ENCODE measurements at places on chromosomes 1 and 21.

- no peak for DNase-seq
These were observed 18.7 kb upstream of the KNCN start for GRCh38 chr1:46569884-46570725.

DNA sequence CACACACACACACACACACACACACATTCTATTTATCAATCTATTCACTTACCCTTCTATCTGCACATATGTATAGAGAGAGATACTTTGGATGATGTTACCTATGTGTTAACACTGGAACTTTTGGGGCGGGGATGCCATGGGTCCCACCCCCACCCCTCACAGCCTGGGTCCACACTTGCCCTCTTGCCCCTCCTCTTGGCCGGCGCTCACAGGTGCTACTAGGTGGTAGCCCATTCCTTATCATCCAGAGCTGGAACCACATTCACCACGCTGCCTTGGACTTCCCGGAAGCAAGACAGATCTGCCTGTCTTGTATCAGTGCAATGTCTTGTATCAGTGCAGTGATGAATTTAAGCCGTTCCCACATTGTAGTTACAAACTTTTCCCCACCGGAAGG lies 85.1 kb downstream of the LBR start:
- DNase-seq: no peak

- DNase-seq: no peak
These were observed 88.9 kb upstream of the WLS start for GRCh38 chr1:68321084-68321685.

- no peak for DNase-seq
These were observed 63.0 kb downstream of the ROR1 start for GRCh38 chr1:63836830-63837229.

GRCh38 chr1:14615549-14616218 lies 17.2 kb downstream of the KAZN start:
- no peak for DNase-seq

DNA sequence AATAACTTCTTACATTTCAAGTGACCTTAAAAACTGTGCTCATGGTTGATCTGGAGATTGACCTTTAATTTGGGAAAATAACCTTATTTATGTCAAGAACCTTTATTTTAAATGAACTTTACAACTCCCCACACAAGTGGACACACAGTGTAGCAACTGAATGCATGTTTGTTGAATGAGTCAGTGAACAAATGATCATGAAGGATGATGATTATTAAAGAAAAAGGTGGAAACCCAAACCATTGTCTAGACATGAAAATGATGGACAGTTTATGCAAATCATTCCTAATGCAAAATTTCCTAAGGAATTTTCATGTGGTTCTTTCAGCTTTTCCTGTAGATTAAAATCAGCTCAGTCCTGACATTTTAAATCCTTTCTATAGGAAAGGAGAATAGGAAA lies 439.8 kb upstream of the RUNX1 start:
- DNase-seq: no peak

DNA sequence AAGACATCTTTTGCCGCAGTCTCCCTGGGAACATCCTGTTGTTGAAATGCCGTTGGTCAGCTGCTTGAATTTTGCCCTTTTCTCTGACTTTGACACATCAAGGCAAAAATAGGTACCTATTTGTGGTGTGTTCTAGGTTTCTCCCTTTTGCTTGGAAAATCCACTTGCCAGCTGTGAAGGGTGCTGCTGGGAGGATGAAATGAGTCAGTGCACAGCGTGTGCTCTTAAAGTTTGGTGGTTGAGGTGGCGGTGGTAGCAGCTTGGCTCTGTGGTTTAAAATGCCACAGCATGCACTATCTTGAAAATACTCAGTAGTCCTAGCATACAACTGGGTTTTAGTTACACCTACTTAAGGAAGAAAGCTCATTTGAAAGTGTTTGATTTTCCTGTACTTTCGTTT lies 183.8 kb downstream of the DHRS3 start:
- DNase-seq: peak; percentile 62

GRCh38 chr1:244231572-244232315 lies 180.7 kb downstream of the ZBTB18 start:
- DNase-seq: no peak

GRCh38 chr1:216945538-216946080 lies 222.4 kb upstream of the ESRRG start:
- DNase-seq: no peak

GRCh38 chr1:33342041-33342723 lies 21.3 kb upstream of the A3GALT2 start:
- DNase-seq: no peak

- DNase-seq: no peak
These were observed 195.1 kb downstream of the HHAT start for GRCh38 chr1:210523830-210524229.

- no peak for DNase-seq
These were observed 66.5 kb downstream of the AK4 start for GRCh38 chr1:65214340-65215027.

DNA sequence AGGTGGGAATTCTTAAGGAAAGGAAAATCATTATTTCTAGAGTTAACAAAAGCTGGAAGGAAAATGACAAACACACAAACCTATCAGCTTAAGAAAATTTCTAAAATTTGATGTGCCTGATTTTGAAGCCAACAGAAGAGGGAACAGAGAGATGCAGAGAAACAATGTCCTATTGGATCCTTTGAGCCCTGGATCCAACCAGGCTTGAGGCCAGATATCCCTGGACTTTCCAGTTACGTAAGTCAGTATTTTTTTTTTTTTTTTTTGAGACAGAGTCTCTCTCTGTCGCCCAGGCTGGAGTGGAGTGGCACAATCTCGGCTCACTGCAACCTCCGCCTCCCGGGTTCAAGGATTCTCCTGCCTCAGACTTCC lies 648.9 kb downstream of the KIF26B start:
- no peak for DNase-seq

All from CD4-positive, alpha-beta T cell treated with Interleukin-6 at 100 ng/mL for 8 hours (primary cell).